ENCODE measurements at places on chromosomes 4 and X.

- DNase-seq = peak; percentile 53
These were observed 1.1 kb downstream of the HSPA4L start for GRCh38 chr4:127783026-127783769.

GRCh38 chrX:110678591-110678990 is 117.0 kb downstream of the CHRDL1 start:
- peak; percentile 33 for DNase-seq

DNA sequence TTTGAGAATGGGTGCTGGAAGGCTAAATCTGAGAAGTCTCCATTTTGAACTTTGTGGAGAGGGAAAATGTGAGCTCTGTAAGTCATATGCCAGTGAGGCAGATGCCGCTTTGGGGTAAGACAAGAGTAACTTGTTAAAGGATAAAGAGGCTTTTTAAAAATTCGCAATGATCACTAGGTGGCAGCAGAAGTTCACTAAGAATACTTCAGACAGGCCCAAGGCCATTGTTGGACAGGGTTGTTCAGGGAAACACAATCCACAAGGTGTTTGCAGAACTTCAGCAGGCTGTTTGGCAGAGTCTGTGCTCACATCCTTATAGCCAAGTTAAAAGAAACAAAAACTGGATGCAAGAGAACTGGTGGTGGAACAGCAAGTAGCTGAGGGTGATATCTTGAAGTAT is 13.7 kb upstream of the PIGA start:
- DNase-seq = peak; percentile 85

DNA sequence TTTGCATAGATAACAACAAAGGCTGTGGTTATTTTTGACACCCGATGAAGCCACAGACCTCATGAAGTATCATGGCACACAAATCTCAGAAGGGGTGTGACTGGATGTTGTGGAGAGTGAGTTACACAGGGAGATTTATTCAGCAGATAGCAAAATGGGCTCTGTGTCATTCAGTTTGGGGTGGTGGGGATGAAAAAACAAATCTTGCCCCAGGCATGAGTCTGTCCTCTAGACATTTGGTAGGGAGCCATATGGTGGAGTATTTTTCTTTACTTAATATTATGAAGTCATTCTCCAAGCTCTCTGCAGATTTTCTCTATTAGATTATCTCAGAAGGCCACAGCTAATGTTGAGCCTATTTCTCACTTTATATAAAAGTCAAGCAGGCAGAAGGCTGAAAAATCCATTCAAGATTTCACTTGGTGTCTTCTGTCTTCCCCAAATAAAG is 277.1 kb upstream of the TENM3 start:
- no peak for DNase-seq

DNA sequence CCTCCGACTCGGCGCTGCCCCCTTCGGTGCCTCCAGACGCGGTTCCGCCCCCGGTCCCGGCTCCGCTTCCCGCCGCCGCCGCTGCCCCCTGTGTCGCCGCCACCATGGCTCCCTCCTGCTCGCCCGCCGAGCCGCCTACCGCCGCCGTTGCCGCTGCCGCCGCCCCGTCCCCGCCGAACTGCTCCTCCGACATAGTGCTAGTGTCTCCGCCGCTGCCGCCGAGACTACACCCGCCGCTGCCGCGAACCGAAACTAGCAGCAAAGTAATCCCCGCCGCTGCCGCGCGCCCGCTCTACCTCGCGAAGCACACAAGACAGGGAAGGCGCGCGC is 340 bp downstream of the HNRNPD start:
- no peak for DNase-seq

- DNase-seq = no peak
These were observed 690 bp upstream of the NEIL3 start for GRCh38 chr4:177308847-177309521.

DNA sequence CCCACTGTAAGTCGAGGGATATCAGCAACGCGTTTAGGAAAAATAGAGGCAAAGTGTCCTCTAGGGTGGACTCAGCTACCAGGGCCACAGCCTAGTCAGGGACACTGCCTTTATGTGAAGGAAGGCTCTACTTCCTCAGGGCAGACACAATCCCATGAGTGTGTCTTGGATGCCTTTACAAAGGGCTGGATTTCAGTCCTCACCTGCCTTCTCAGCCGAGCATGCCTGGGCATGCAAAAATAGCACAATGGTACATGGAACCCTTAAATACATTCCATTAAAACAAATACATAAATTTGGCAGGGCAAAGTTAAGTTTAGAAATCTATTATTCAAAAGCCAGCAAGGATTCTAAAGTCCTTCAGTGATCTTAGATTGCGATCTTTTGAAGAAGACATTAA is 51.1 kb downstream of the DMD start:
- DNase-seq = no peak

- no peak for DNase-seq
These were observed 84.5 kb downstream of the CT47B1 start for GRCh38 chrX:120791013-120791643.

GRCh38 chrX:24335871-24336270 is 22.0 kb upstream of the SUPT20HL2 start:
- no peak for DNase-seq

DNA sequence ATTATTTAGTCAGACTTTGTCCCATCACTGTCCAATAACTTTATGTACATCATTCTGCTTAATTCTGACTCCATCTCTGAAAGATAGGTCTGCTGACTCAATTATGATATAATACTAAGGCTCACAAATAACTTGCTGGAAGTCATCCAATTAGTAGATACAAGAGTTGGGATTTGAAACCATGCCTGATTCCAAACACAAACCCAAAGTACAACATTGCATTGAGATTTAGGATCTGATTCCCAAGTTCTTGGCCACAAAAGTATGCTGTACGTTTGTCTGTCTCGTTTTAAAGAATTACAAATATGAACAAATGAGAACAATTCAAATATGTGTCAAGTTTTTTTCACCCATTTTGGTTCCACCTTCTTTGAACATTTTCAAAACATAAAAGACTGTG is 108.8 kb downstream of the AMELX start:
- no peak for DNase-seq

DNA sequence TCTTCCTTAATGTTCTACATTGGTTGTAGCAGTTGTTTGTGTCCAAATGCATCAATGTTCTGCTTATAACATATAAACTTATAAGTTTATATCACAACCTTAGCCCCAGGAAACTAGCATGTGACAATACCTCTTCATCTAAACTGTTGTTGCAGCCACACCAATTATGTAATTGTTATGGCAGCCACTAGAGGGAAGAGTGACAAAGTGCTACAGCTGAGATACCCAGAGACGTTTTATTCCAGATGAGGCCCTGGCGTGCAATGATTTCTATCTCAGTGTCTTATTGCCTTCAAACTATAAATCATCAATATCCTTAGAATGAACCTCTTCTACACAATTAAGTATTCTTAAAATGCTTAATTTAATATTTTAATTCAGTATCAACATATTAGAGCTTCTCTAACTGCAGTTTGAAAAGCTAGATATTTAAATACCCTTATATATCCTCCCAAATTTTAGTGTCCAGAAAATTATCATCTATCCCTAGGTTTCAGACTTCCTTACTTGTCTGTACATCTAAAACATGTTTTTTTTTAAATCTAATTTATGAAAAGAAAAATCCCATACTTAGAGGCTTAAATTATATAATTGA is 171.6 kb downstream of the PCDH10 start:
- peak; percentile 62 for DNase-seq
